H1 (cell line): ENCODE measurements at places on chromosomes 2 and 18.

- DNase-seq, result no peak
Observed at GRCh38 chr18:59577386-59577655, 119.9 kb downstream of the CCBE1 start.

- no peak for DNase-seq
Observed at GRCh38 chr2:79984476-79984875, 320.1 kb downstream of the LRRTM1 start.

- no peak for DNase-seq
Observed at GRCh38 chr2:191500884-191501560, 176.9 kb upstream of the NABP1 start.

GRCh38 chr2:120825370-120826259 lies 89.9 kb downstream of the GLI2 start:
- no peak for DNase-seq

DNA sequence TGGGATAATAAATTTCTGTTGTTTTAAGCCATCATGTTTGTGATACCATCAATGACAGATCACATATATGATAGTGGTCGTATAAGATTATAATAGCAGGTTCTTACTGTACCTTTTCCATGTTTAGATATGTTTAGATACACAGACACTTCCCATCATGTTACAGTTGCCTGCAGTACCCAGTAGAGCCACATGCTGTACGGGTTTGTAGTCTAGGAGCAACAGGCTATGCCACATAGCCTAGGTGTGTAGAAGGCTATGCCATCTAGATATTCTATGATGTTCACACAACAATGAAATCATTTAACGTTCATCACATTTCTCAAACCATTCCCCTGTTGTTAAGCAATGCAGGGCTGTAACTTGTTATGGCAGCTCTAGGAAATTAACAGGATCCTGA lies 132.9 kb upstream of the SH3BP4 start:
- no peak for DNase-seq

DNA sequence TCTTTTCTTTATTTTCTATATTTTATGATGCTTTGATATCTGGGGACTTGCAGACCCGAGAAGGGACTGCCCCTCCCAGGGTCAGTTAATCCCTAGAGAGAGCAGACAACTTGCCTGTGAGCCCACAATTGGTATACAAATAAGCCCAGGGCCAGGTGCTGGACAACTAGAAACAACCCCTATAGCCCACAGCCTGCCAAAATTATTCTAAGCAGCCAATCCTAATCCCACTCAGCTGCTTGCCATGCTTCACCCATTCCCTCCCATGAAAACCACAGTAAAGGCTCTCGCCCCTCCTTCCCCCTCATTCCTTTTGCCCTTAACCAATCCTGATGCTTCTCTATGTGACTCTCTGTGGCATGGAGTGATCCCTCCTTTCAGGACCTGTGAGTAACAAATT lies 380.7 kb downstream of the RBM43 start:
- DNase-seq, result no peak

GRCh38 chr2:42336361-42336965 lies 24.6 kb downstream of the COX7A2L start:
- no peak for DNase-seq

DNA sequence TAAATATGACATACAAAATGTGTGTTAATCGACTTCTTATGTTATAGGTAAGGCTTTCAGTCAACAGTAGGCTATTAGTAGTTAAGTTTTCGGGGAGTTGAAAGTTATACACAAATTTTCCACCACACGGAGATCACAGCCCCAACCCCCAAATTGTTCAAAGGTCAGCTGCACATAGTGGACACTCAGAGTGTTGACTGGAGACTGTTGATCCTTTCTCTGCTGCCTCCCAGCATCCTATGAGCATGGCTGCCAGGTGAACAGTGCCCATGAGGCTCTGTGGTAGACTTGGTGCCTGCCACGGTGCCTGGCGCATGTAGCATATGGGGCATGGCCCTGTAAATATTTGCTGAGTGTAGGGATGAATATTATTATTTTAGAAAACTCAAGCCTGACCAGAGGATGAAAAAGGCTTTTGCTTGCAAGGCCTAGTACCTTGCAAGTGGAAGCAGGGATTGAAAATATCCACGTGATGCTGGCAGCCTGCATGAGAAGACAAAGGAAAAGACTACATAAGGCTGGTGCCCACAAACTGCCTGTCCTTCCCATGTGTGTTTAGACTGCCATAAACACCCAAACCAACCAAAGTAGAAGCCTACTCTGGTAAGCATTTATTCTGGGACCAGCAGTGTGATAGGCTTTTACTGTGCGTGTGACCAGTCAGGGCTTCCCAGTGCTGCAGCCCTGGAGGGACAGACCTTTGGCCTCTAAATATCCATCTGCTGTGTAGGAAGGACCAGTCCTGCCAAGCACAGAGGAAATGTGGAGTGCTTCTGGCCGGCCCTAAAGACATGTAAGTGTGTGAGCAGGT lies 226.1 kb downstream of the LDLRAD4 start:
- DNase-seq, result no peak

- no peak for DNase-seq
Observed at GRCh38 chr18:44802508-44802907, 121.8 kb downstream of the SETBP1 start.

DNA sequence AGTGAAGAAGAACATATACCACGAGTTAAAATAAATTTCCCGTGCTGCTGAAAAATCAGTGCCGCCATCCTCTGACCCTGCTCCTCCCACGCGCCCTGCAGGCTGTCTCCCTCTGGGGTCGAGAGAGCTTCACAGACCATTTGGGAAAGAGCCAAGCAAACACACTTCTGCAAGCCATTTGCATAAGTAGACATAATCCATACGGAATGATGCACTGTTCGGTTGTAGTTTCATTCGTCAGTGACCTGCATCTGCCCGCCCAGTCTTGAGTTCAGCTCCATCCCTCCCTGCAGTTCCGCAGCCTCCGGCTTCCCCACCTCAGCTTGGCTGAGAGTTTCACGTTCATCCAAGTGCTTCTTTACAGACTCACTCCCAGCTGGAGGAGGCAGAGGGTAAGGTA lies 69.6 kb downstream of the TRAPPC12 start:
- no peak for DNase-seq

DNA sequence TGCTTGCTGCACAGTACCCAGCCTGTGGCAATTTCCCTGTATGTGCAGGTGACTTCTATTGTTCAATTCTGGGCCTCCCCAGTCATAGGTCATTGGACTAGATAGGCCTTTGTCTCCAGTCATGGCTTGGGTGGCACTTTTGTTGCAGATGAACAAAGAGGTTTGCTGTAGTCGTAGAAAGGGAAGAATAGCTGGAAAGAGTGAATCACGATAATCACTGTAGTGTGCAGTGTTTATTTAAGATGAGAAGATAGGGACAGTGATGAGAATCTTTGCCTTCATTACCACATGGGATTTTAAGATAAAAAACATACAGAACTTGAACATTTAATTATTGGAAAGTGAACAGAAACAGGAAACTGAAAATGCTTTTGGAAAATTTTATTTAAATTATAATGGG lies 156.1 kb upstream of the CYRIA start:
- DNase-seq, result no peak

- no peak for DNase-seq
Observed at GRCh38 chr18:8065284-8065683, 498.2 kb downstream of the PTPRM start.

GRCh38 chr2:224650815-224651439 lies 65.2 kb downstream of the CCDC195 start:
- DNase-seq, result no peak

DNA sequence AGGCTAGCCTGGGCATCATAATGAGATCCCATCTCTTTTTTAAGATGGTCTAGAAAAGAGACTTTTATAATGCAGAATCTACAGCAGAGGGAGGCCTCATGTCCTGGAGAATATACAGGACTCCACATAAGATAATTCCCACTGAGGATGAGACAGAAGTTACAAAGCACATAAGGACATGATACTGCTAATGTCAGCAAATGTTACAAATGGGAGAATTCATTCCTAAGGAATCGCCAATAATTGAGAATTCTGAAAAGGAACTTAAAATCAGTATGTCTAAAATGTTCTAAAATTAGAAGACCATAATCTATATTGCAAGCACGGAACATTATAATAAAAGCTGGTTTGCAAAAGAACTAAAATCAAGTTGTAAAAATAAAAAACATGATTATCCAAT lies 131.6 kb upstream of the PKDCC start:
- no peak for DNase-seq

- DNase-seq, result no peak
Observed at GRCh38 chr2:70817284-70817954, 3.0 kb downstream of the CLEC4F start.

DNA sequence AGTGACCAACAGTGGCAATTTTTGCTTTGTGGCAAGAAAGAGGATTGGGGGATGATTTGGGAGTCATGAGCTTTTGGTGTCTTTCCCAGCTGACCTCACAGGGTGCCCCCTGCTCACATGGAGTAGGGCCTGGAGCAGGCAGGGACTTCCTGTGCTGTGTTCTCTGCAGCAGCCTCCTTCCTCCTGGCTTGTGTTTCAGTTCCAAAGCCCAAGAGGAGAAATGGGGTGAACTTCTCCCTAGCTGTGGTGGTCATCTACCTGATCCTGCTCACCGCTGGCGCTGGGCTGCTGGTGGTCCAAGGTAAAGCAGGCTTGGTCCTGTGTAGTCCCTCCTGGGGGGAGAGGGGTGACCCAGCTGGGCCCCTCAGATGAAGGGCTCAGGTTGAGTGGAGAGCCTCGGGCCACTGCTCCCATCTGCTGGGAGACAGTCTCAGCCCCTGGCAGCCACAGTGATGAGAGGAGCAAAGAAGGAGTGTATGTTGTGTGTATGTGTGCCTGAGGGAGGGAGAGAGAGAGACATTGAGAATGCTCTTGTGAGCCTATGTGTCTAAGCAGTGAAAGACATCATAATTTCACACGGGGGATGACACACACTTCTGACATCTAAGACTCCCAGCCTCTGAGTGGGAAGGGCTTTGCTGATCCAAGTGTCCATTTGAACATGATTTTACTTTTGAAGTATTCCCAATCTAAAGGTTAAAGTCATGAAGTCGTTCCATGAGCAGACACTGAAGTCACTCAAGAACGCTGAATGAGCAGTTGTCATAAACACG lies 27.2 kb downstream of the MARCO start:
- DNase-seq, result no peak

GRCh38 chr18:499776-500631 lies 497 bp downstream of the COLEC12 start:
- DNase-seq, result no peak

- DNase-seq, result peak; percentile 97
Observed at GRCh38 chr2:216371721-216372702, at the start of gene MARCHF4. Gene MARCHF4 (minus strand): TSS chr2:216372483. CDS start chr2:216370260, 2,223 bp downstream.

DNA sequence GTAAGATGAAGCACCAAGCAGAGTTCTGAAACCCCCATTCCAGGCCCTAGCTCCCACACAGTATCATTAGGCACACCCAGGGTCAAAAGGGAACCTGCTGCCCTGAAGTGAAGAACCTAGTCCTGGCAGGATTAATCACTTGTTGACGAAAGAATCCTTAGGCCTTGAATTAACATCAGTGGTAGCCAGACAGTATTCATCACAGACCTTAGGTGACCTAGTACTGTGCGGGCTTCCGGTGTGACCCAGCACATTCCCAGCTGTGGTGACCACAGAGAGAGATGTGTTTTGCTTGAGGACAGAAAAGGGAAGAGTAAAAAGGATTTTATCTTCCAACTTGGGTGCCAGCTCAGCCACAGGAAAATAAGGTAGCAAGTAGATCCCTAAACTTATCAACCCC lies 1071.4 kb upstream of the FAM98A start:
- no peak for DNase-seq

GRCh38 chr2:145654156-145654555 lies 1134.2 kb upstream of the ZEB2 start:
- no peak for DNase-seq

DNA sequence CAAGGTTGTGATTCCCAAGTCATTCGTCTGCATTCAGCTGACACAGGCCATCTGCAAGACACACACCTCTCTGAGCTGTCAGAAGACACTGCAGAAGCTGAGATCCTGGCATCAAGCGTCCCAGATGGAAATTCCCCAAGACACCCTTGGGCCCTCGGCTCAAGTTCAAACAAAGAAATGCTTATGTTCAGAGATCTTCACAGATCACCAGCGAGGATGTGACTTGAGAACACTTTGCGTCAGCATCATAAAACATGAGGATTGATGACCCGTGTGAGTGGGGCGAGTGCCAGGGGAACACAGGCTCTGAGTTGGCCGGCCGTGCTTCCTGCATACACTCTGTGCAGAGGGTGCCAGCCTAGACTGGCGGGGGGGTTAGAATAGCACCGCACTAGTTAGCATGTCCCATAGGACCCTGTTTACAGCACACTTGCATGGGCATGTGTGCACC lies 36.8 kb downstream of the KCNIP3 start:
- no peak for DNase-seq

DNA sequence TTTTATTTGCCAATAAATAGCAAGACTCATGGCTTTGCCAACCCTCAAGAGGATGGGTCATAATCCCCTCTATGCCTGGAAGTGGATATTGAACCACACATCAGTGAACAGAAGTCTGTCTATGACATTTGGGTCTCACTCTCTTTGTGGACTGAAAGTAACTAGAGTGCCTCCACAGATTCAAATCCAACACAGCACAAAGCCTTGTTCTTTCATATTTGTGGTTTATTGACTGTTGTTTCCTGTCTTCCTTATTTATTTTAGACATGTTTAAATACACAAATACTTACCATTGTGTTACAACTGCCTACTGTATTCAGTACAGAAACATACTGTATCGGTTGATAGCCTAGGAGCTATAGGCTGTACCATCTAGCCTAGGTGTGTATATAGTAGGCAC lies 121.9 kb downstream of the TSN start:
- no peak for DNase-seq

GRCh38 chr18:79801217-79801616 lies 3.5 kb downstream of the KCNG2 start:
- DNase-seq, result no peak

DNA sequence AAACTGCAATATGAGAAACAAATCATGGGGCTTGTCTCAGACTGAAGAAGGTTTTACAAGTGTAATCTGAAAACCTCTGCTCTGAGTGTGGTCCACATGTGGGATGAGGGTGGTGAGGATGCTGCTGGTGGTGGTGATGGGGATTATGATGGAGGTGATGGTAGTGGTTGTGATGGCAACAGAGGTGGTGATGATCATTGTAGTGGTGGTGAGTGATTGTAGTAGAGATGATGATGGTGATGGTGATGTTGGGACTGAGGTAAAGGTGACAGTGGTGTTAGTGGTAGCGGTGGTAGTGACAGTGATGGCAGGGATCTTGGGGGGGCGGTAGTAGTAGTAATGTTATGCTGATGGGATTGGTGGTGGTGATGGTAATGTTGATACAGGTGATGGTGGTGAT lies 217.8 kb downstream of the ANAPC1 start:
- no peak for DNase-seq

DNA sequence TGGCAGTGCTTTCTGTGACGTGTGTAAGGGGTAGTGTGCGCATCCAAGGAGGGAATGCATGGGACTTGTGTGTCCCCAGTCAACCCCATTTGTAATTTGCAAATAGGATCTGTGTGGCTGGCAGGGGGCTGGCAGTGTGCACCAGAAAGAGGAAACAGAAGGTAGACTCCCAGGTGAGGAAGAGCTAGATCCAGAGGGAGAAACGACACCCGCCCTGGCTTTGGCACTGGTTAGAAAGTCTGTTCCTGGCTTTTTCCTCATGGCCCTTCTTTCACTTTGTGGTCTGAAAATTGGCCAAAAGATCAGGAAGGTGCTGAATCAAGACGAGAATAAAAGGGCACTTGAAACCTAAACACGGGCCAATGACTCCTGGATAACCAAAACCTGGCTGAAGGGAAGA lies 33.3 kb downstream of the PRKCE start:
- no peak for DNase-seq
